ENCODE measurements at places on chromosomes 7 and 10.

- no peak for DNase-seq
Observed at GRCh38 chr10:113357681-113358300, 195.1 kb upstream of the HABP2 start.

- no peak for DNase-seq
Observed at GRCh38 chr10:125795128-125795527, 19.5 kb upstream of the MMP21 start.

DNA sequence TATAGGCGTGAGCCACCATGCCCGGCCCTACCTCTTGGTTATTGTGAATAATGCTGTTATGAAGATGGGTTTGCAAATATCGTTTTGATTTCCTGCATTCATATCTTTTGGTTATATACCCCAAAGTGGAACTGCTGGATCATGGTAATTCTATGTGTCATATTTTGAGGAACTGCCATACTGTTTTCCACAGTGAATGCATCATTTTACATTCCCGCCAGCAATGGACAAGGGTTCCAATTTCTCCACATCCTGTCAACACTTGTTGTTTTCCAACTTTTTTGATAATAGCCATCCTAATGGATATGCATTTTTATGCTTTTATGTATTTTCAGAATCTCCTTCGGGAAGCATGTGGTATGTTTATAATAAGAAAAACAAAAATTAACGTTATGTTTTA lies 128.2 kb downstream of the KCNMA1 start:
- DNase-seq, result no peak

DNA sequence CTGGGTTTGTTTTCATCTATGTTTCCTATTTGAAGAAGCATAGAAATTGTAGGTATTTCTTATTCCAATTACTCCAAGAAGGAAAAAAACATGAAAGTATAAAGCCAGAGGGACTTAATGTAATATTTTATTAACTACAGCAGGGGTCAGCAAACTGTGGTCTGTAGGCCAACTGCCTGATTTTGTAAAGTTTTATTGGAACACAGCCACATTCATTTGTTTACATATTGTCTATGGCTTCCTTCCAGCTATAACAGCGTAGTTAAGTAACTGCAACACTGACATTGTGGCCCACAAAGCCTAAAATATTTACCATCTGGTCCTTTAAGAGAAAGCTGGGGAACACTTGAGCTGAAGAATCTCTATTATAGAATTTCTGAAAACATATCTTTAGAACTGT lies 306.2 kb downstream of the BICC1 start:
- DNase-seq, result no peak

- DNase-seq, result no peak
Observed at GRCh38 chr10:128130051-128130450, 3.8 kb upstream of the MKI67 start.

- no peak for DNase-seq
Observed at GRCh38 chr10:6694447-6695140, 114.5 kb upstream of the PRKCQ start.

GRCh38 chr7:155363852-155364600 lies 66.3 kb downstream of the INSIG1 start:
- DNase-seq, result no peak

GRCh38 chr7:135828604-135829003 lies 80.0 kb upstream of the FAM180A start:
- DNase-seq, result no peak

DNA sequence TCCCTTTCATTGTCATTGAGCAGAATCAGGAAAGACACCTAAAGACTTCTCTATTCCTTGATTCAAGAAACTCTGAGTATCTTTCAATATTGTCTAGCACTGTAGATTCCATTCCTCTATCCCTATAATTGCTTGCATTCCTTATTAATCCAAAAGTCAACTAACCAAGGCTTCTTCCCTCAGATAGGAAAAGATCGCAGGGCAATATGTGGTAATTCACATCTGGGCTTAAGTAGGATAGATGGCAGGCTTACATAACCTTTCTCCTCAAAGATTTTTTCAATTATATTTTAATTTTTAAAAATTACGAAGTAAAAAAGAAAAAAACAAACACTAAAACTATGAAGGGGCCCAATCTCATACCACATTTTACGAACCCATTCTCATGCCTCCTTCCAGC lies 7.1 kb upstream of the ARHGAP21 start:
- DNase-seq, result no peak

DNA sequence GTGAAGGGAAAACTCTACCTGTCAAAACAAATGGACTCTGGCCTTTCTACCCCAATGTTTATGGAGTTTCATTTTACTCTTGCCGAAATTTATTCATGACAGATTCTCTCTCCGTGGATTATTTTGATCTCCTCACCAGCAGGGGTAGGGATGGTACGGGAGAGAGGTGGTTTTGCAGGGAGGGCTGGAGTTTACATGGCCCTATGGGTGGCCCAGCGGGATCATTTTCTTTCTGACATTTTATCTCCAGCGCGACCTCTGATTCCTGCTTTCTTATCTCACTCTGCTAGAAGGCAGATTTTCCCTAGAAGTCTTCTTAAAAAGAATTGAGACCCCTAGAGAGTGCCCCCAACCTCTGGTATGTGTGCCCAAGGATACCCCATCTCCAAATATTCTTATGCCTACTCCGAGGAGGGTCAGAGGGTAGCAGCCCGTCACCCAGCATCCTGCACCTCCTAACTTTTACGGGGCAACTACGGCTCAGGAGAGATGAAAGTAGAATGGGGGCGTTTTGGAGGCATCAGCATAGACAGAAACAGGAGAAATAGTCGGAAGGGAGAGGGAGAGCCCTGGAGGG lies 10.1 kb upstream of the GATA3 start:
- DNase-seq, result no peak

- DNase-seq, result no peak
Observed at GRCh38 chr10:70093335-70093944, 39.2 kb downstream of the AIFM2 start.

DNA sequence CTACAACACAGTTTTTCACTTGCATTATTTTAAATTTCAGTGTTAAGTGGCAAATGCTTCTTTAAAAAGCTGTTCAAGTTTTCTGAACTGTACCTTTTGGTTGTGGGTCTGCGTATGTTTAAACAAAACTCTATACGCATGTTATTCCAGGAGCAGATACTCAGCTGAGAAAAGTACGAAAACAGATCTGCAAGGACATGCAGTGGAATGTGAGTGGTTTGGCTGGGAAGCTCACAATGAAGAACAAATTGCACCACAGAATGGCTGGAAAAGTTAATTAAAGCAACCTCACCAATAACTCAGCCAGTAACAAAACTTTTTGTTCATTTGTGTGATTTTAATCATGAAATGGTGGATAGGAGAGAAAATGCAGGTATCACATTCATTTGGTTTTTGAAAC lies 17.6 kb downstream of the GLI3 start:
- no peak for DNase-seq

DNA sequence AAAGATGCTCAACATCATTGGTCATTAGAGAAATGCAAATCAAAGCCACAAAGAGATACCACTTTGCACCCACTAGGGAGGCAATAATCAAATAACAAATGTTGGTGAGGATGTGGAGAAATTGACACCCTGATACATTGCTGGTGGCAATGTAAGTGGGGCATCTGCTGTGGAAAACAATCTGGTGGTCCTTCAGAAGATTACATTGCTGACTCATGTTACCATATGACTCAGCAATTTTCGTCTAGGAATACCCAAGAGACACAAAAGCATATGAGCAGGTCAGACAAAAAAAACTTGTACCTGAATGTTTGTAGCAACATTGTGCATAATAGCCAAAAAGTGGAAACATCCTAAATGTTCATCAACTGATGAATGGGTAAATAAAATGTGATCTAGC lies 4.9 kb upstream of the CLDN3 start:
- DNase-seq, result no peak

DNA sequence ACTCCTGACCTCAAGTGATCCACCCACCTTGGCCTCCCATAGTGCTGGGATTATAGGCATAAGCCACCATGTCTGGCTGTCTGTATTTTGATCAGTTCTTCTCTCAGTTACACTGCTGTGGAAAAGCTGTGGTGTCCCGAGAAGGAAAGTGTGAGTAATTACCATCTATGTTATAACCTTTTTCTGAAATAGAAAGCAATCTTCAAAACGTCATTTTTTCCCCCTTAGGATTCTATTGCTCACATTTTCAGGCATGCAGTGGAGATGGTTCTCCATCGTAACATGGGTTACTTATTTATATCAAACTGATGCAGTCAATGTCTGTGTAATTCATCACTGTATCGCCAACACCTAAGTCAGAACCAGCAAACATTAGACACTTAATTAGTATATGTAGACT lies 103.5 kb upstream of the FAM3C start:
- DNase-seq, result no peak

GRCh38 chr7:17548014-17548653 lies 249.7 kb downstream of the AHR start:
- DNase-seq, result no peak

DNA sequence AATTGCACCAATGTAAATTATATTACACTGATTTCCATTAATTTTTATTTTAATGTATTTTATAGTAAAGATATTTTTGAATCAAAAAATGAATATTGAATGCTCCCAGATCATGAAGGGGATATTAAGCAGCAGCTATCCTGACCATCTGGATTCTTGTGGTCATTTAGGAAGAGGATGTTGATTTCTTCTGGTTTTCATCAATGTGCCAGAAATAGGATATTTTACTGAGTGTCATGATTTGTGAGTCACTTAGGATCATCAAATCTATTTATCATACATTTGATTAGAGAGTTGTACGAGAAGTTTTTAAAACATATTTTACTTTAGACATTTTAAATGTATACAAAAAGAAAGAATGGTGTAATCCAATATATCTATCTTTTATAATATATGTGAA lies 366.3 kb upstream of the CHRM2 start:
- DNase-seq, result no peak

GRCh38 chr7:22184549-22185199 lies 172.3 kb downstream of the RAPGEF5 start:
- no peak for DNase-seq

GRCh38 chr7:12370249-12370648 lies 33.4 kb downstream of the VWDE start:
- DNase-seq, result no peak

DNA sequence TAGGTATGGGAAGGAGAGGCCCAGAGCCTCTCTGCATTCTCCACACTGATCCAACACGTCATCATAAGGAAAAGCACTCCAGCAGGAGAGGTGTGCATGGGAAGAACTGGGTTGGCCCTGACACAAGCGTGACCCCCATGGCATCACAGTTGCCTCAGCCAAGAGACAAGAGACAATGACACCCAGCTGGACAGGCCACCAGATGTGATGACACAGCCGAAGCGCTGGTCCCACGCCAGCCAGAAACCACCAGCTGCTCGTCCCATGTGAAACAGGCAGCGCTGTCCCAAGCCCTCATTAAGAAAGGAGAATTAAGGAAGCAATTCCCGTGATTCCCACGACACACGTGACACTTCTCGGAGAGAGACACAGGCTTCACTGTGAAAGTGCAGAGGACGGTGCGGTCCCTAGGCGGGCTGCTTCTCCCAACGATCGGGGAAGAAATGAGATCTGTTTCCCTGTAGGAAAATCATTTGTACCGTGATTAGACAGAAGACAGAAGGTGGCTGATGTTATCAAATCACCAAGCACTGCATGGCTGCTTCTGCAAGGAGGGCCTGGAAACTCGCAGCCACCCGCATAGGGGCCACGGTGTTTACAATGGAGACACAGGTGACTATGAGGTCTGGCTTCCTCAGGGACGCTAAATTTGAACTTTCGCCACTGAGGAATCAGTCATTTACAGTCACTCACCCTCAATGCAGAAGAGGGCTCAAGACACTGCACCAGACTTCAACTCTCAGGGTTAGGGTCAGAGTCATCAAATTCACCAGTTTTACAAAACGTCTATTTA lies 74.5 kb downstream of the DIP2C start:
- no peak for DNase-seq

- no peak for DNase-seq
Observed at GRCh38 chr10:102509387-102509786, 5.6 kb downstream of the SUFU start.

DNA sequence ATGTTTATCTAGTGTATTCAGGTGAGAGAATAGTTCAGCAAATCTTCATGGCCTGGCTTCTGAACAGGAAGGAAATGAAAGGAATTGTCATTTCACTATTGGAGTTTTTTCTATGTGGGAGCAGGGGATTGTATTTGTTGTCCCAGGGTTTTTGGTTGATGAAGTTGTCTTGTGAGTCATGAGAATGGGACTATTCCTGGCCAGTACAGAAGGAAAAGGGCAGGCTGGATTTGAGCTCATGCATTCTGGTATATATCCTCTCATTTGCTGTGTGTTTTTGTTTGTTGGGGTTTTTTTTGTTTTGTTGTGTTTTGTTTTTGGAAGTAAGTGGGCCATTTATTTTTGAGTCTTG lies 101.2 kb upstream of the MKLN1 start:
- no peak for DNase-seq

DNA sequence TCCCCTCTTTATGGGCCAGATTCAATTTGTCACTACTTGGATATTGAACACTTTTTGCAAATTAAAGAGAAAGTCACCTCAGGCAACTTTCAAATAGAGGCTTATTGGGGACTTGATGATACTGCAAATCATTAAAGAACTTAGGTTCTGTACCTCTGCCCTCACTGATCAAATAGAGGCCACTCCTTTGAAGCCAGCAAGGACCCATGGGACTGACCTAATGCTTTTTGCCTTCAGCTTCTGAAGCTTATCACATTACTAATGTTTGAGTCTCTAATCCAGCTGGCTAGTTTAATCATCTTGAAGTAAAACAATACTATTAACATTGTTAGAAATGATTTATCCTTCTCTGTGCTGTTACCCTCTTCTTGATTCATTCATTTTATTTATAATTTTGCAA lies 93.0 kb upstream of the ZNF800 start:
- no peak for DNase-seq

DNA sequence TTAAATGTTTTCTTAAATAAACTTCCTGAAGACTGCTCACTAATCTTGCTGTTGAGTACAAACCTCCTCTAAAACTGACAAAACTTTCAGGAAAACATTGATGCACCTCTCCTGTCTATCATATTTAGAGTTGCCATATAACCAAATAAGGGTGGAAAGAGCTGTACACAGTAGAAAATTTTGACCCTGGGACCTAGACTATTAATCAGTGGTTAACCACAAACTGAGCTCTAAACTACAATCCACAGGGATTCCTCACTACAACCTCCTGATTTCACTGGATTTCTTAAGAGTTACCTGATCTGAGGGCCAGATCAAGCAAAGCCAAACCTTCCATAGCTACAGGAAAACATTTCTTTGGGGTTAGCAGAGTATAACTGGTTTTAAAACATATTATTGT lies 39.9 kb upstream of the WNT16 start:
- DNase-seq, result no peak

DNA sequence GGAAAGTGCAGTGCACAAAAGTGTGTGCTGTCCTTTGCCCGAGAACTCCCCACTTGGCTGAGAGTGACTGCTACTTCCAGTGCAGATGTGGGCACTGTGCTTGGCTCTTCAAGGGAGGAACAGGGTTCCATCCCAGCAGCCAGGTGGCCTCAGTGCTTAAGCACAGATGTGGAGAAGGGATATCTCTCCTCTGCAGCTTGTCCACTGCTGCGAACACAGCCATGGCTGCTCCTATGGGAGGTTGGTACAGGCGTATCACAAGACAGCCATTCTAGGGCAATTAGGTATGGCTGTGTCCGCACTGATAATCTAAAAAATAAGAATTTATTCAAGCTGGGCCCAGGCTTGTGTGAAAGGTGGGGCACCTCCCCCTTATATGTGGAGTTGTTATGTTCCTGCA lies 66.6 kb downstream of the GLCCI1 start:
- DNase-seq, result no peak
